Stimulated activated CD4-positive, alpha-beta T cell treated with anti-CD3 and anti-CD28 coated beads, Interleukin-4, amount 100 ng/mL, for 1 hour (primary cell): ENCODE measurements at places on chromosomes 3 and 15.

- DNase-seq, result no peak
Measured at GRCh38 chr3:54653456-54654195, 274.2 kb downstream of the LRTM1 start.

DNA sequence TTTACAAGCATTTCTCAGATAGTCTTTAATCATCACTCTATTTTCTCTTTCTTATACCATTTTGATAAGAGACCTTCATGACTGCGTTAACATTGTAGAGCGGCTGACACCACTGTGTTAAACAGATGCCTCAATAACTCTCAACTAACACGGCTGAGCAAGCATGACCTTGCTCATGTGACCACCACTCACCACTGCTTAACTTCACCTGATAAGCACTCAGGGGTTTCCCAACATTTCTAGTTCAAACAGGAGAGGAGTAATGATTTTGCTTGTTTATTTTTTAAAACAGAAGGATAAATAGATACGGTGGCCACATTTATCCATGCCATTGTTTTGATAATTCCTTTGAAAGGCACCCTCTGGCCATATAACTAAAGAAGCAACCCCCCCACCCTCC lies 37.7 kb upstream of the TMEM45A start:
- DNase-seq, result no peak

- DNase-seq, result no peak
Measured at GRCh38 chr15:37888356-37888755, 46.1 kb upstream of the TMCO5A start.

DNA sequence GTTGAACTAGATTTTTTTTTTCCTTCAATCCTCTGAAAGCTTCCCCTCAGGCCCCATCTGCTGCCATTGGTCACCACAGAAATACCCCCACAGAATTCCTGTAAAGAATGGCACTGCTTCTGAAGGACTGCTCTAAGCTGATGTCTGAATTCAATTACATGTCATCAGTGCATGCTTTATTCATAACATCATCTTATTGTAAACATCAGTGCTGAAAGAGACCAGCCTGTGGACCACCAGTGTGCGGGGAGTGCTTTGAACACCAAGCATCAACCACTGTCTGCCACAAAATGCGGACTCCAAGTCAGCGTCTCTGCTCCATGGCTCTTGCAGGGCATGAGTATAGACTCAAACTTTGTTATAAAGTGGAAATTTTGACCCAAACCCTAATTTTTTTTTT lies 11.6 kb downstream of the PHLDB2 start:
- no peak for DNase-seq

- no peak for DNase-seq
Measured at GRCh38 chr15:51312166-51313073, 26.0 kb downstream of the CYP19A1 start.

DNA sequence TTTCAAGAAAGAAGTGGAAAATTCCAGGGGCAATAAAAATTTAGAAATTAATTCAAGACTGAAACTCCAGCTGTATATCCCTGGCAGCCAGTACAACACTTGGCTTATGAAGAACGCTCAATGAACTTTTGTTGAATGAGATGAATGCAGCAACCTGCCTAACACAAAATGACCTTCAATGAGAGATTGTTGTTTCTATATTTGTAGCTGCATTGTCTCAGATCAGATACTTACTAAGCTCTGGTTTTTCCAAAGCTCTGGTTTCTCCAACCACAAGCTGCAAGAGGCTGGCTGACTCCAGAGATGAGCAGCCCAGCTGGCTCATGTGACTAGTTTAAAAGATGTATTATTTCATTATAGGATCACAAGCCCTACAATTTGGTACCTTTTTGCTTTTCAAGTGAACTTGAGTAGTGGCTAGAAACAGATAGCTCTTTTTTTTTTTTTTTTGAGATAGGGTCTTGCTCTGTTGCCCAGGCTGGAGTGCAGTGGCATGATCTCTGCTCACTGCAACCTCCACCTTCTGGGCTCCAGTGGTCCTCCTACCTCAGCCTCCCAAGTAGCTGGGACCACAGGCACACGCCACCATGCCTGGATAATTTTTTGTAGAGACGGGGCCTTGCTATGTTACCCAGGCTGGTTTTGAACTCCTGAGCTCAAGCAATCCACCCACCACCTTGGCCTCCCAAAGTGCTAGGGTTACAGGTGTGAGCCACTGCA lies 57.4 kb downstream of the UMPS start:
- no peak for DNase-seq

DNA sequence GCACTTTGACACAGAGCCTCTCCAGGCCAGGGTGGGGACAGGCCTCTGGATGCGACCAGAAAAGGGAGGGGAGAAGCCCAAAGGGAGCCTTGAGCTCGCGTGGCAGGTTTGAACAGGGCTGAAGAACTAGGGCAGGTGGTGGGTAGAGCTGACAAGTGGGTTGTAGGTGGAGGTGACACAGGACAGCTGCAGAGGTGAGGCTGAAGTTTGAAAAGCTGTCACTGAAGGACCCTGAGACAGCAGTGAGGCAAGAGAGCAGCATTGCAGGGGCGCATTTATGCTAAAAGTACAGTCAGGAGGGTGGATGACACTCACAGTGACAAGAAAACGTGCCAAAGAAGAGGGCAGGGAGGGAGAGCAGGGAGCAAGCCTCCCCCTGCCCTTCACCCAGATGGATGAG lies 21.8 kb upstream of the EPB42 start:
- no peak for DNase-seq

GRCh38 chr3:4904811-4905695 lies 74.2 kb upstream of the BHLHE40 start:
- DNase-seq, result no peak

DNA sequence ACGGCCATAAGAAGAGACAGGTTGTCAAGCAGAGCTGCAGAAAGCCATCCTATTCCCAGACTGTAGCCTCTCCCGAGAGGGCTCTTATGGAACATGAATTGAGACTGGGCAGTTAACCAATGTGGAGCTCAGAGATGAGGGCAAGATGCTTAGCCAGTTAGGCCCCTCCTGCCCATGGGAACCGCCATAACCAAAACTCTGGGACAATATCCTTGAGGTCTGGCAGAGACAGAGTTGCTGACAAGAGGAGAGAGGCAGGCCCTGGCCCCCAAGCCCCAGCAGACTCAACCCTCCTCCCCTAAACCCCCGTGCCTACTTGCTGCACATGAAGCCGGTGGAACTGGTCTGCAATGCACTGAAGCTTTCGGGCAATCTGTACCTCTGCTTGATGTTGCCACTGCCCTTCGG lies 4.8 kb downstream of the BMF start:
- DNase-seq, result no peak

DNA sequence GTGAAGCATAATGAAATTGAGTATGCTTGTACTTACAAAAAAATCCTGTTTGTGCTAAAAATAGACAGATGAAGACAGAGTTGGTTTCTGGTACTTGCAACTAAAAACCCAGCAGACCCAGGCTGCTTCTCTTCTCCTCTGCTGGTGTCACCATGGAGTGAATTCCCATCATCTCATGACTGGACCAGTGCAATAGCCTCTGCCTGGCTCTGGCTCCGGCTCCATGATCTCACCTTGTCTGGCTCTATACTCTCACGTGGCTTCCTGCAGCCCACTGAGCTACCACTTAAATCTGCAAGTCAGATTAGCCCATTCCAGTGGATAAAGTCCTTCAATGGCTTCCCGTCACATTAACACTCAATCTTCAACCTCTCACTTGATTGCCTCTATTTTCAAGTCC lies 129.2 kb upstream of the CADPS start:
- DNase-seq, result no peak
